ENCODE measurements at places on chromosomes 2 and 18. TPM values are rescaled to one million over a fixed set of nuclear protein-coding genes. Genes with fewer than 3 reads are reported as not detected.

DNA sequence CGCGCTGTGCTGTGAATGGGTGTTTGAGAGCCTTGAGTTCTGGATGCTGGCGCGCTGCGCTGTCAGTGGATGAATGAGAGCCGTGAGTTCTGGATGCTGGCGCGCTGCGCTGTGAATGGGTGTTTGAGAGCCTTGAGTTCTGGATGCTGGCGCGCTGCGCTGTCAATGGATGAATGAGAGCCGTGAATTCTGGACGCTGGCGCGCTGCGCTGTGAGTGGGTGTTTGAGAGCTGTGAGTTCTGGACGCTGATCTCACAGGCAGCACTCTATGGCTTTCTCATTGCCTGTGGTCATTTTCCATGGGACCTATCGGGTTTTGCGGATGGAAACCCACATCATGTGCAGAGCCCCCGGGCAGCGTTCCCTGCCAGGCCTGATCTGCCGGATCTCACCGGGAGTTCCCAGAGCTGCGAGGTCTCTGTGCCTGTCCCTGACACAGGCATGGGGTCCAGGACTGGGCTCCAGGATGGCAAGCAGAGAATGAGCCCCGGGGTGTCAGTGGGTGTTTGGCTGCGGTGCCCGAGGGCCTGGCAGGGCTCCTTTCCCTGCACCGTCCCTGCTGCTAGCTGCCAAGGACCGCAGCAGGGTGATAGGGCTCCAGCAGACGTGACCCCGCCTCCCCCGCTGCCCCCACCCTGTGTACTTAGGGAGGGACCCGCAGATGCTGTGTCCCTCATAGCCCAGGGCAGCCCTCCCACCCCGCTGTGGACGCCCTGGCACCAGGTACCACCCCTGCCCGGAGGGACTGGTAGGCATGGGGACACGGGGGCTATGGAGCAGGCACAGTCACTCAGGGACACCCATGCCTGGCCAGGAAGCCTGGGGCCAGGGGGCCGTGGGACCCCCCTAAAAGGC is 9.7 kb downstream of the PDCD1 start:
- H3K4me1 ChIP-seq = peaks cover 8% of the 10 kb centered on the region
- H3K27me3 ChIP-seq = no peaks in the 10 kb centered on the region
- DNase-seq = peak; percentile 14
- H3K36me3 ChIP-seq = no peaks in the 10 kb centered on the region
- no peak overlapping the region for H3K4me3 ChIP-seq
- no peak overlapping the region for H3K27ac ChIP-seq

- no peaks in the 10 kb centered on the region for H3K4me1 ChIP-seq
- no peak overlapping the region for H3K27ac ChIP-seq
- DNase-seq = no peak
- H3K27me3 ChIP-seq = no peaks in the 10 kb centered on the region
- H3K36me3 ChIP-seq = no peaks in the 10 kb centered on the region
These were observed 30.7 kb upstream of the ACSL3 start for GRCh38 chr2:222830164-222830563.

DNA sequence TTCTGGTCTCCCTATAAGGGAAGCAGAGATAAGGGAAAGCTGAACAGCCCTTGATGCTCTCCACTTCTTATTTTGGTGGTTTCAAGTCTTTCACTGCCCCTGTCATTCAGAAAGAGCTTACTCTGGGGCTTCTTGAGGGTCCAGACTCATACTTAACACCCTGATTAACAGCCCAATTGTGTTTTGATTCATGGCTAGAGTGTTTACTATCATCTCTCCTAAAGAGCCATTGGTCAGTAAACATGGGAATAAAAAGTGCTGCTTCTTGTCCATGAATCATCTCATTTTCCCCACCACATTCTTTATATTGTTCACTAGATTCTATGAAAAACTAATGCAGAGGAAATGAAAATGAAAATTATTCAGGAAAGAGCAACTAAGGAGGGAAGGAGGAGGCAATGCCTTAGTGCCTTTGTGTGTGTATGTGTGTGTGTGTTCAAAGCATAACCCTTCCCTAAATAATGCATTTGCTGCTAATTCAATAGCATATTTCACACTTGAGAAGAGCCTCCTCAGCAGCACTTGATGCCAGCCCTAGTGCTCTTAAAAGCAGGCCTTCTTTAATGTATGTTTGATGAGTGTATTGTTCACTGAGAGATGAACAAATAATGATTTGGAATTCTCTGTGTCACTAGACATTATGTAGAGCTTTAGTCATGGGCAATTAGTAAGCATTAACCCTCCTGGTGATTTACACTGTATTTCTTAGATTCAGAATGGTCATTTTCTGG is 63.5 kb downstream of the DCC start:
- no peaks in the 10 kb centered on the region for H3K27me3 ChIP-seq
- no peaks in the 10 kb centered on the region for H3K4me1 ChIP-seq
- H3K27ac ChIP-seq = no peak overlapping the region
- H3K36me3 ChIP-seq = no peaks in the 10 kb centered on the region
- no peak for DNase-seq
- H3K4me3 ChIP-seq = no peak overlapping the region

DNA sequence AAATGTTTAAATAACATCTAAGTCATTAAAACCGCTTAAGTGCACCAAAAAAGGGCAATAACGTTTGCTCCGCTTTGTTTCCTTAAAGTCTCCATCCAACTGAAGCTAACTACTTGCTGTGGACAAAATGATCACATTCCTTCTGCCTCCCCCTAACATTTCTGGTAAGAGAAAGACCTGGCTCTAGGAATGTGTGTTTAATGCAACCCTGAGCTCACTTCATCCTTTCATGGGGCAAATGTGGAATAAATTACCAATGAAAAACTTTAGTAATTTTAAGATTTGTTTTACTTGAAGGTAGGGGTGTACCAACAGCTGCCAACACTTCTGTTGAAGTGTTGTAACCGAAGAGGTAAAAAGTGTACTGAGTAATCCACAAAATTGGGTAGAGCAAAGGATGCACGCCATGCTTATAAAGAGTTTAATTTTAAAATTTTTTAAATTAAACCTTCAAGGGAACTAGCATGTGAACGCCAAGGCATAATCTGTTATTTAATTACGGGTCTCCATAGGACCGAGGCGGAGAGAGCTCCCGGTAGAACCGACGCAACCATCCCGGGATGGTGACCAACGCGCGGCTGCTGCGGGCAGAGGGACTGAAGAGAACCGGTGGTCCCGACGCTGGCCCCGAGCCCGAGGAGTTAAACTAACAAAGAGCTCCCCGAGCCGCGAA is 1.1 kb downstream of the HNRNPLL start:
- no peak for DNase-seq
- H3K27me3 ChIP-seq = no peaks in the 10 kb centered on the region
- H3K27ac ChIP-seq = peak overlapping the region; percentile 91

DNA sequence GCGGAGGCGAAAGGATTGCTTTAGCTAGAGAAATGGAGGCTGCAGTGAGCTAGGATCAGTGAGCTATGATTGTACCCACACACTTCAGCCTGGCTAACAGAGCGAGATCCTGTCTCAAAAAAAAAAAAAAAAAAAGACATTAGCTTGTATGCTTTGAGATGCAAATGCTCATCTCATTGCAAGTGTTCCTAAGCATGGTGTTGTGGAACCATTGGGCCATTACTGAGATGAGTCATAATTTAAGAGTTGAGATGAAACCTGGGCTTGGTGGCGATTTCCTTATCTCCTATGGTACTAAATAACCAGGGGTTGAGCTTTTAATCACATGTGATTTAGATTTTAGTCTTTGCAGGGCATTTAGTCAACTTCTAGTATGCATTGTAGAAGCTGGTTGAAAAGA is 2.2 kb downstream of the PLEKHA3 start:
- H3K27ac ChIP-seq = no peak overlapping the region
- H3K36me3 ChIP-seq = no peaks in the 10 kb centered on the region
- no peaks in the 10 kb centered on the region for H3K27me3 ChIP-seq
- no peak for DNase-seq

- no peak overlapping the region for H3K27ac ChIP-seq
- H3K4me3 ChIP-seq = no peak overlapping the region
- DNase-seq = no peak
- H3K4me1 ChIP-seq = peaks cover 11% of the 10 kb centered on the region
These were observed 62.7 kb downstream of the MEIS1 start for GRCh38 chr2:66497431-66498288.

DNA sequence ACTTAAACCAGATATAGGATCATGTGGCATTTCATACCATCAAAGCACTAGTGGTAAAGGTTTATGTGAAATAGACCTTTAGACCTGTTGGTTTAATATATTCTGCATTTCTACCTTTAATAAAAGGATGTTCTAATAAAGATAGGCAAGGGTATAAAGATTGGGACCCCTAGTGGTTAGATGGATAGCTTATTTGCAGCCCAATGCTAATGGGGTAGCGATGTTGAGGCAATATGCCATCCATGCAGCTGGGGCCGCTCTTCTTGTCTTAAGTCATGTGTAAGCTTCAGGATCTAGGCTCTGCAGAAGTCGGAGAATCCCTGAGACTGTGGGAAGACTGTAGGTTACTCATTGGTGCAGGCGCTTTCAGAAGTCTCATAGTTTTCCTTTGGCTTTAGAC is 114.9 kb downstream of the ICOS start:
- no peaks in the 10 kb centered on the region for H3K27me3 ChIP-seq
- H3K36me3 ChIP-seq = no peaks in the 10 kb centered on the region
- no peak overlapping the region for H3K4me3 ChIP-seq
- DNase-seq = no peak
- H3K27ac ChIP-seq = no peak overlapping the region

GRCh38 chr2:60853531-60853930 is 27.8 kb upstream of the REL start:
- H3K36me3 ChIP-seq = no peaks in the 10 kb centered on the region
- no peak overlapping the region for H3K27ac ChIP-seq
- no peak overlapping the region for H3K4me3 ChIP-seq
- no peaks in the 10 kb centered on the region for H3K27me3 ChIP-seq
- no peak for DNase-seq
- peaks cover 5% of the 10 kb centered on the region for H3K4me1 ChIP-seq

GRCh38 chr2:122105171-122105876 is 349.9 kb downstream of the TSN start:
- no peaks in the 10 kb centered on the region for H3K36me3 ChIP-seq
- DNase-seq = no peak
- no peaks in the 10 kb centered on the region for H3K4me1 ChIP-seq
- no peaks in the 10 kb centered on the region for H3K27me3 ChIP-seq
- H3K4me3 ChIP-seq = no peak overlapping the region
- no peak overlapping the region for H3K27ac ChIP-seq

TSPYL6 gene
- total RNA-seq = 38.3 TPM

EVA1A gene
- total RNA-seq = 10.3 TPM

SDC1 gene
- total RNA-seq = 9.2 TPM

- H3K4me1 ChIP-seq = no peaks in the 10 kb centered on the region
- H3K4me3 ChIP-seq = no peak overlapping the region
- H3K36me3 ChIP-seq = no peaks in the 10 kb centered on the region
These were observed 15.8 kb upstream of the TCF4 start for GRCh38 chr18:55603775-55604174.

FOXD4L1 gene
- total RNA-seq = 0.19 TPM

LYPD6B gene
- total RNA-seq = 45.2 TPM

CFC1 gene
- 2.0 TPM for total RNA-seq

DNA sequence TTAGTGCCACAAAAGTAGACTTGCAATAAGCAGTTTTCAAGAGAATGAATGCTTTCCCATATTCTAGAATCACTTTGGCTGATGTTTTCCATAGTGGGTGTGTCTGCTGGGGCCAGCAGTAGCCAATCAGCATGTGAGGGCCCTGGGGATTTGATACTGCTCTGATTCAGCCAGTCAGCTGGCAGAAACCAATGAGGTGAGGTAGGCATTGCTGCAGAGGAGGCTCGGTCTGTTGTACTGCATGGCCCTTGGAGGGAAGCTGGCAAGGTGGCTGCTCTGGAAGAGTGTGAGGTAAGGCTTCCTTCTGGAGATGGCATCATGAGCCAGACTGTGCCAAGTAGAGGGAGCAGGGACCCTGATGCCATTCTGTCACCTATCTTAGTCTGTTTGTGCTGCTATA is 22.7 kb downstream of the TMEM87B start:
- no peak for DNase-seq
- H3K27ac ChIP-seq = no peak overlapping the region
- H3K4me1 ChIP-seq = no peaks in the 10 kb centered on the region
- H3K4me3 ChIP-seq = no peak overlapping the region
- no peaks in the 10 kb centered on the region for H3K36me3 ChIP-seq

DNA sequence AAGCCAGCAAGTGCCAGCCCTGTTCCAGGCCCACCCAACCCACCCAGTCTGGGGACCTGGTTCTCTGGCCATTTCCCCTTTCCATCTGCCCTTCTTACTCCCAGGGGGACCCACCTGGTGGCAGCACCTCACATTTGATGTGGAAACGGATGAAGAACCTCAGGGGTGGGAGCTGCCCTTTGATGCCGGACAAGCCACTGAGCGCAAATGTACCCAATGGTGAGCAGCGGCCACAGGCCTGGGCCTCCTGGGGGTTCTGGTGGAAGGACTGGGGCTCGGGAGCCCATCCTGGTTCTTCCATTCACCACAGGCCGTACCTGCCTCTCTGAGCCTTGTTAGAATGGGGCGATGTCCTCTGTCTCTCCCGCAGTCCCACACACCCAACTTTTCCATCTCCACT is 84.7 kb downstream of the EPAS1 start:
- H3K27ac ChIP-seq = no peak overlapping the region
- DNase-seq = peak; percentile 4
- no peaks in the 10 kb centered on the region for H3K4me1 ChIP-seq
- no peaks in the 10 kb centered on the region for H3K36me3 ChIP-seq
- no peaks in the 10 kb centered on the region for H3K27me3 ChIP-seq

SUMO1 gene
- 61.4 TPM for total RNA-seq

DNA sequence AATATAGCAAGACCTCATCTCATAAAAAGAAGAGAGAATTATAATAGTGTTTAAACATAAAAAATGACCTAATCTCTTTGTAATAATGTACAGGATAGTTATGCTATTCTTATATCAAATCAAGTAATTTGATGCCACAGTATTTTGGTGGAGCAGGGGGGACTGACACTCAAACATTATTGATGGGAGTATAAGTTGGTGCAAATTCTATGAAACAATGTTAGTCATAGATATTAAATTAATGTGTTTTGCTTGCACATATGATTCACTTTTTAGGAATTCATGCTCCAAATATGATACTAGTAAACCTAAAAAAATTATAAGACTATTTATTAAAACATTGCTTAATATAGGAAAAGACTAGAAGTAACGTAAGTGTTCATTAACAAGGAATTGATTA is 256.1 kb upstream of the SYT4 start:
- no peak for DNase-seq
- no peaks in the 10 kb centered on the region for H3K4me1 ChIP-seq
- H3K27ac ChIP-seq = no peak overlapping the region
- no peaks in the 10 kb centered on the region for H3K27me3 ChIP-seq
- no peak overlapping the region for H3K4me3 ChIP-seq

- no peak overlapping the region for H3K27ac ChIP-seq
- no peak for DNase-seq
- no peaks in the 10 kb centered on the region for H3K27me3 ChIP-seq
- H3K4me1 ChIP-seq = no peaks in the 10 kb centered on the region
- H3K4me3 ChIP-seq = no peak overlapping the region
- H3K36me3 ChIP-seq = no peaks in the 10 kb centered on the region
These were observed 1599.2 kb upstream of the TMEFF2 start for GRCh38 chr2:193793914-193794313.

- H3K36me3 ChIP-seq = no peaks in the 10 kb centered on the region
- no peaks in the 10 kb centered on the region for H3K27me3 ChIP-seq
- H3K27ac ChIP-seq = no peak overlapping the region
These were observed 275.5 kb downstream of the SS18 start for GRCh38 chr18:25814841-25815458.

- no peak overlapping the region for H3K4me3 ChIP-seq
- no peak overlapping the region for H3K27ac ChIP-seq
- H3K36me3 ChIP-seq = no peaks in the 10 kb centered on the region
- no peaks in the 10 kb centered on the region for H3K27me3 ChIP-seq
These were observed 50.9 kb upstream of the DYSF start for GRCh38 chr2:71402427-71402826.
